AG09309 (cell line): ENCODE measurements at places on chromosomes 7 and 10.

GRCh38 chr10:34719746-34720145 is 95.3 kb downstream of the PARD3 start:
- DNase-seq = no peak

DNA sequence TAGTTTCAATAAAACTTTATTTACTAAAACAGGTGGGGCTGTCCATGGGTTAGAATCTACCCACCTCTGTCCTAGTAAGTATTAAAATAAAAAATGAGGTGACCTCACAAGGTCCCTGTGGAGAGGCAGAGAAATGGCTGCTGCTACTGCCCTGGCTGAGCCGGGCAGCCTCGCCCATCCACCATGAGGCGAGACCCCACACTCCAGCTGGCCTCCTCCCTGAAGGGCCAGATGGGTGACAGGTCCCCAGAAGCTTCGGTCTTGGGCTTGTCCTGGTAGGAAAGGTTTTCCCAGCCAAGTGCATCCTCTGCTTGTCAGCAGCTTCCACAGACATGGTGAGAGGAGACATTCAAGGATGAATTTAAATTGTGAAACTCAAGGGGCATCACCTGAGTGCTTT is 565.8 kb downstream of the PTPRN2 start:
- DNase-seq = no peak

GRCh38 chr10:112426111-112426510 is 20.6 kb downstream of the ZDHHC6 start:
- DNase-seq = no peak

DNA sequence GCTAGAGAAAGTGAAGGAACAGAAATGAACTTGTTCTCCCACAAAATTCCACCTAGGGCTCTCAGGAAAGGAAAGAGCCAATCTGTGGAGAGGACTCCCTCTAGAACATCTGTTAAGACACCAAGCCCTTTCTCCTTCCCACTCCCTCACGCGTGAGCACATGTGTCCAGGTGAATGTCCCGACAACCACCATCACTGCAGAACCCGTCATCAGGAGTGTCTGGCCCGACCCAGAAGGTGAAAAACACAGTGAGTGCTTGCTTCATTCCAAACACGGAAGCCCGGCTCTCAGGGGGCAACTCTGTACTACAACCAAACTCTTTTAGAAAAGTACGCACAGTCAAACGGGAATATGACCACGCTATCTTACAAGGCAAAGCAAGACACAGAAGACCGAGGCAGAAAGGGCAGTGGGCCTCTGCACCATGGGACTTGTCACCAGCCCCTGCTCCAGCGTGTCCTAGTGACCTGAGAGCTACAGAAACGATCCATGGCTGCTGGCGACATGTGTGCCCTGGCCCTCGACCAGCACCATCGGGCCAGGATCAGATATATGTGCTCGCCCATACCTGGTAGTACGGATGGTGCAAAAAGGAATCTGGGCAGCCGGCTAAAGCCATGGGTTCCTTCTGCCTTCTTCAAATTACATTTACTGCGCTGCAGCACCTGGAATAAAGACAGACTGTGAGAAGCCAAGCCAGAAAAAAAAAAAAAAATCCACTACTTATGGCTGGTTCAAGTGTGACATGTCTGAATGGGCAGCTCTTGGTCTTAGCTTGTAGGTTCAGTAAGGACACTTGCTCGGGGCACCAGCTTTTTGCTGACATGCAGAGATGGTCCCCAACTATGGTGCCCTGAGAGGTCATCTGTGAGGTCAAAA is 50.8 kb downstream of the GRB10 start:
- DNase-seq = no peak

GRCh38 chr7:151833213-151833651 is 43.7 kb downstream of the PRKAG2 start:
- DNase-seq = no peak

DNA sequence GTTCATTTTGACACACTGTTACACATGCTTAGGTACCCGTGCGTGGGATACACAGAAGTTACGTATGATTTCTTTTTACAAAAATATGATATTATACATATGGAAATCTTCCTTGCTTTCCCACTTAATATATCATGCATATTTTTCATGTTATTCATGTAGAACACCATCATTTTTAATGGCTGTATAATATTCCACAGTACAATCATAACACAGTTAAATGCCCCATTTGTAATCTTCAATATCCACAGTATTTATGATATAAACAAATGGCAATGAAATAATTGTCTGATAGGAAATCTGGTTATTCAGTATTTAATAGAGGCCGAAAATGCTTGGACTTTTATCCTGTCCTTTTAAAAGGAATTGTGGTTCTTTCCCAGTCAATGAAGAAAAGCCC is 23.2 kb downstream of the VIPR2 start:
- no peak for DNase-seq

GRCh38 chr10:69470463-69471384 is 19.5 kb downstream of the TSPAN15 start:
- no peak for DNase-seq

DNA sequence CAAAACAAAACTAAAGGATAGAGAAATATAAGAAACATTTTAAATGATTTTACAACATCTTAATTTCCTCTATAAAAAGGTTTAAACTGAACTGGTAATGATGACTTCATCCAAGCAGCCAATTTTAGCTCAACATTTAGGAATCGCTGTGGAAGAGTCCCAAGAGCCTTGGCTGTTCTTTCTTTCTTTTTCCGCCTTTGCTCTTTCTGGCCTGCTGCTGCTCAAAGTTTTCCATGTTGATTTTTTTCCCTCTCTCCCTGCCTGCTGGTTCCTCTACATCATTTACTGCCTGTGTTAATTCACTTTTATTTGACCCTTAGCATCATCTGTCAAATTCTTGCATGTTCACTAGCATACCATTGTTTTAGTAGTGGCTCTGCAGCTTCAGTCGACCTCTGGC is 146.9 kb downstream of the EVX1 start:
- no peak for DNase-seq

- DNase-seq = no peak
These were observed 39.6 kb upstream of the PROSER2 start for GRCh38 chr10:11783558-11783865.

DNA sequence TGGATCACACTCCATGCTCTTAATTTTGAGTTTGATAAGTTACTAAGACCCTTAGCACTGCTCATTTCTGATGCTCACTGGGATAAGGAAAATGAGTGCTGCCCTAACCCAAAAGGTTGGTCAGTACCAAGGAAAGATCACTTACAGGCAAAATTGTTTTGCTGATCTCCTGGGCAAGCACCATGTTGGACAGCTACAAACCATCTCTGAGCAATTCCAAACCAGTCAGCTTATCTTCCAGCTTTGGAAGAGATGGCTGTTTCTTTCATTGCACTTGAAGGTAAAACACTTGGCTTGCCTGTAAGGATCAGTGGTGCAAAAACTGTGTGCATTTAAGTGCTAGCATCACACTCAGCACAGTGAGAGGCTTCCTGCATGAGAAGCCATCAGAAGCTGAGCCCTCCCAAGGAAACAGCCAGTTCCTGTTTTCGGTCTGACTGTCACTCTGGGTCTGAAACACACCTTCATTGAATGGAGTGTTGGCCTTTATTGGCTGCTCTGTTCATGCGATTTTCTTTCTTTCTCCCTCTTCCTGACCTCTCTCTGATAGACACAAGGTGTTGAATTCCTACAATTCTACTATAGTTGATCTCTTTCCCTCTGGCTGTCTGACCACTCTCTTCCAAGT is 126.4 kb upstream of the GHITM start:
- DNase-seq = no peak

DNA sequence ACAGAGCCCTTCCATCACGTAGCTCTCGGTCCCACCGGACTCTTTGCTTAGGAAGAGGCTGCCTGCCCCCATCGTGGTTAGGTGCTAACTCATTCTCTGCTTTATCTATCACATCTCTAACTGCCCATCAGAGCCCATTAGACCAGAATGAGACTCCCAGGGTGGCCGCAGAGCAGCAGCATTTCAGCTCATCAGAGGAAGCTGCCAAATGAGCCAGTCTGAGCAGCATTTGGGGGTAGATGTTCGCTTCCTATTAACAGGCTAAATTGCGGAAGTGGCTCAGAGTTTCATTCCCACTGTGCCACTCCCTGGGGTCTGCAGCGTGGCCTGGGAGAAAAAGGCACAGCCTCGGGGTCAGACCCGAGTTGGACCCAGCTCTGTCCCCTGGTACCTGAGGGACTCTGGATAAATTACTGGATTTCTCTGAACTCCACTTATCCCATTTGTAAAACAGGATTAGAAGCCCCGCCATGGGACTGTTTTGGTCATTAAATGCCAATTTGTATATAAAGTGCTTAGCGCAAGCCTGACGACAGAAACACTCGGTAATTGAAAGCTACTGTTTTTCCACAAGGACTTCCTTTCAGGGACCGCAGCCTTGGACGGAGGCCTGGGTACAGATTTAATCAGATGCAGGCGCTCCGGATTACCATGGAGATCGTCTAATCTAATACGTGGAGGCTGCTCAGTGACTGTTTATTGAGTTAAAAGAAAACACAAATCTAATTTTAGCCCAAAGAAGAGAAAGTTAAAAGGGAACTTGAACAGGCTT is 73.8 kb upstream of the PRLHR start:
- DNase-seq = peak; percentile 46

GRCh38 chr7:24591152-24591551 is 17.9 kb downstream of the PALS2 start:
- no peak for DNase-seq

- no peak for DNase-seq
These were observed 17.0 kb downstream of the ZDHHC6 start for GRCh38 chr10:112429654-112430230.

DNA sequence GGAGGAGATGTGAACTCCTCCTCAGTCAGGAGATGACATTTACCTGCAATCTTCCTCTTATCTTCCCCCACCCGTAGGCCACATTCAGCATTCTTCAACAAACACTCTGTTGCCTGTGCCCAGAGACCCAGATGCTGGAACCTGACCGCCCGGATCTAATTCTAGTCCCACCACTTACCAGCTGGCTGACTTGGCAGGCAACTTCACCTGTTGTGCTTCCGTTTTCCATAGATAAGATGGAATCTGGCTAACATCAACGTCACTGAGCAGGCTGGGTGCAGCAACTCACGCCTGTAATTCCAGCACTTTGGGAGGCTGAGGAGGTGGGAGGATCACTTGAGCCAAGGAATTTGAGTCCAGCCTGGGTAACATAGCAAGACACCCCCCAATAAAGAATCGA is 21.3 kb upstream of the FXYD4 start:
- DNase-seq = no peak

GRCh38 chr7:3753868-3754267 is 452.8 kb downstream of the SDK1 start:
- DNase-seq = no peak

DNA sequence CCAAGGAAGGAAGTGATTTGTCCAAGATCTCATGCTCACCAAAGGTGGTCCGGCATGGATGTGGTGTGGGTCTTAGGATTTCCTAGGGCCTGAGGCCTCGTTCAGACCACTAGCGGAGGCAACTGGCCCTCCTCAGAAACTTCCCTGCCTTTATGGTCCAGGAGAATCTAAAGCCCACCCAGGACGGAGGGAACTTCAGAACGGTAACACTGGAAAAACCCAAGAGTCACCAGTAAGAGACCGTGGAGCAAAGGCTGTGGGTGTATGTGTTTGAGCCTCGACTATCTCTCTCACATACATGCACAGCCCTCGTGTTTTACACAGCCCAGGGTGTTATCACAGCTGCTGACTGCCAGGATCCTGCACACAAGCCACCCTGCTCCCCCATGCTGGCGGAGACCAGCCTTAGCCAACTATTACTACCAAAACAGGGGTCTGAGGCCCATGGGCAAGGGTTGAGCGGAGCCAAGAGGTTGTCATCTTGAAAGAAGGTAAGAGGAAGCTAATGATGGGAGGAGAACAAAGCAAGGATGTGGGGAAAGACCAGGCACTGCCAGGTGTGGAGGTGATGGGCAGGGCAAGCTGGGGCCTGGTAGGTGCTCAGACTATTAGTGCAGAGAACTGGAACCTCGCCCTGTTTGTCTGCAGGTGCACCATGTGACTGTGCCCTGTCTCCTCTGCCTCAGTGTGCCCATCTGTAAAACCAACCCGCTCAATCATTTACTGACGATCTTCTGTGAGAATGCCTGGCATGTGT is 170.2 kb upstream of the ZMIZ1 start:
- DNase-seq = no peak

GRCh38 chr7:34075523-34076370 is 170.4 kb downstream of the BMPER start:
- DNase-seq = no peak

- no peak for DNase-seq
These were observed 24.4 kb upstream of the ASAH2 start for GRCh38 chr10:50275650-50276235.

DNA sequence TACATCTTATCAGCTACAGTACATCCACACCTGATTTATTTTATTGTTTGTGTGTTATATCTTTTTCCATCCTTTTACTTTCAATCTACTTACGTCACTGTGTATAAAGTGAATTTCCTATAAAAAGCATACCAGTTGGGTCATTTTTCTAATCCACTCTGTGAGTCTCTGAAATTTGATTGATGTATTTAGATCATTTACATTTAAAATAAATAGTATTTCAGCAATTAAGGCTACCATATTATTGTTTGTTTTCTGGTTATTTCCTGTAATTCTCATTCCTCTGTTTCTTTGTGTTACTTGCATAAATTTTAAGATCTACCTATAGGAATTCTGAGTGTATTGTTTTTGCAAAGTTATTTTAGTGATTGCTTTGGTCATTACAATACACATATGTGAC is 53.7 kb downstream of the VSTM4 start:
- DNase-seq = no peak

DNA sequence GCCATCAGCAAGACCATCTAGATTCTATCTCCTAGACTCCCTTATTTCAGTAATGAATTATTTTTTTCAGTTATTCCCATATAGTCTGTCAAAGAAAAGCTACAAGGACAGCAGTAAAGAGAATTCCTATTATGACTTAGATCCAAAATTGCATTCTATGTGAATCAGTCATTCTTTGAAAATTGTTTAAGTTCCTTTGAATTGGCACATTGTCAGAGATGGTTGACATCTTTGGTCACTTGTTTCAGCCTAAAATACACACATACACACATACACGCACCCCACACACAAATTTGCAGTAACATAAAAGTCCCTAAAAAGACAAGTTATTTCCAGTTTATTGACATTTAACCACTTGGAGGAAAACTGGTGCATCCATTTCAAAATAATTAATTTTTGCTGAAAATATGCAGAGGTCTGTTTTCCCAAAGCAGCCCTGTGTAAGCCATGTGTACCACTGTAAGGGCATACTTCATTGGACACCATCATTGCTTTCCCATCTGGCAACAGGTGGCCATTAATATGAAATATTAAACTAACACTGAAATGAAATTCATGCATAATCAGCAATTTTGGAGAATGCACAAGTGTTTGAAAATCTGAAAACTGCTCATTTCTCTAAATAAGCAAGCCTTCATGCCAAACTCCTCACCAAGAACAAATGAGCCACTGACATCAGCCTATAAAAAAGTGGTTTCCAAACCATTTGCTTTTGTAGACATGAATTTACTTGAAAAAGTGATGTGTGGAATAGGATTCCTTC is 121.7 kb upstream of the COL1A2 start:
- no peak for DNase-seq

GRCh38 chr7:20218279-20218678 is 1.1 kb upstream of the MACC1 start:
- DNase-seq = no peak
